ENCODE measurements at places on chromosomes 3 and 15.

DNA sequence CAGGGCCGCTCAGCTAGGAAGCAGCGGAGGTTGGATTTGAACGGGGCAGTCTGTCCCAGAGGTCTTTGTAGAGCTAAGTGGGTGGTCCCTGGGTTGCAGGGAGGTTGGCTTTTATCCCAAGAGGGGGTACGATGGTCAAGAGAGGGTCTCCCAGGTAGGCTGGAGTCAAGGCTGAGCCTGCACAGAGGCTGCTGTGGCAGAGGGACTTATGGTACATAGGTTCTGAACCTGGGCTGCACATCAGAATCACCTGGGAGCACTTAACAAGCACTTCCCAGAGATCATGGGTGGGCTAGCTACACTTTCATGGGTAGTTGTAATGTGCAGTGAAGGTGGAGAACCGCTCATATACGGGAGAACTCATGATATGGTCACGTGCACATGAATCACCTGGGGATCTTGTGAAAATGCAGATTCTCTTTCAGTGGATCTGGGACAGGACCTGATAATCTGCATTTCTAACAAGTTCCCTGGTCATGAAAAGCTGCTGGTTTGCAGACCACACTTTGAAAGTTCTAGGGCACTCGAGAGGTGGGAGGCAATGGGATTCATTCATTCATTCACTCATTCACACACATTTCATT lies 2.9 kb upstream of the RASGRF1 start:
- no peak for DNase-seq

GRCh38 chr3:20375302-20375701 lies 189.3 kb upstream of the SGO1 start:
- DNase-seq, result no peak

- DNase-seq, result no peak
Measured at GRCh38 chr15:89494941-89495637, 1.3 kb downstream of the RHCG start.

GRCh38 chr3:27281671-27282150 lies 87.5 kb downstream of the NEK10 start:
- no peak for DNase-seq

DNA sequence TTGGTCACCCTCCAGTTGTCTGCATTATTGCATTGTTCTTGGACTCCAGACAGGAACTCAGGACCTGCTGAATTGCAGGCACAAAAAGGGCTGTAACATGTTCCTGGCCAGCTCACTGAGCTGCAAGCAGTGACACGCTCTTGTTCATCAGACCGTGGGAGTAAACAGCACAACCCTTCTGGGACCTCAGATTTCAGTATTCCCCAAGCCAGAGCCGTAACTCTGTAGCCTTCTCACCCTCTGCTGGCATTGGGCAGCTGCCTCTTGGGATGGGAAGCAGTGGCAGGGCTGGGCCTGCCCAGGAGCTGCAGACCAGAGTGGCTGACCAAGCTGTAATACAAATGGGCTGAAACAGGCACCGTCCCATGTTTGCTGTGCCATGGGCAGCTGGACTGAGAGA lies 607.1 kb upstream of the BCHE start:
- DNase-seq, result no peak

- no peak for DNase-seq
Measured at GRCh38 chr15:90241343-90242192, 7.6 kb downstream of the GDPGP1 start.

DNA sequence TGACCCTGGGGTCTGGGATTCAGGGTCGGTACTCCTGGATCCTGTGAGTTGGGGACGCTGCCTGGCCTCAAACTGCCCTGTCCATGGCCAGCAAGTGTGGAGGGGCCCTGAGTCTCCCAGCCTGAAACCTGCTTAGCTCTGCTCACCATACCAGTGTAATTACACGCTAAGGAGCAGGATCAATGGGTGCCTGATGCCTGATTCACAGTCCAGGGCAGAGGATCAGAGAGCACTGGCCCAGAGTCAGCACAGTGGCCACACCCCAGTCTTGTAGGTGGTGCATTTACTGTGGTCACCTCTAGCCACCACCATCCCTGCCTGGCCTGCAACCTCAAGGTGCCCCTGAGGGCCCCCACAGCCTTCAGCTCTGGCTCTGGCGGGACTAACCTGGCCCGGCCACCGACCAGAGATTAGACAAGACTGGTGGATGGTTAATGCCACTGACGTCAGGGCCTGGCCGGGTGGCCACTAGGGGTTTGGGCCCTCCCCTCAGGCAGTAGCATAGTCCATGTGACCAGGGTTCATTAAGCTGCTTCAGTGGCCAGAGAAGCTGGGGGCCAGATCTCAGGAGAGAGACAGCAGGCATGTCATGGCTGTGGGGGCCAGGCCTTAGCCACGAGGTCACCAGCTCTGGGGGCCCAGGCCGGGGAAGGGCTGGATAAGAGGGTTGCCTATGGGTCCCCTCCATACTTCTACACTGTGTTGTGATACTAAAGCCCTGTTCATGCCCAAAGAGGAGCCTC lies 3.3 kb upstream of the SLC38A3 start:
- no peak for DNase-seq

DNA sequence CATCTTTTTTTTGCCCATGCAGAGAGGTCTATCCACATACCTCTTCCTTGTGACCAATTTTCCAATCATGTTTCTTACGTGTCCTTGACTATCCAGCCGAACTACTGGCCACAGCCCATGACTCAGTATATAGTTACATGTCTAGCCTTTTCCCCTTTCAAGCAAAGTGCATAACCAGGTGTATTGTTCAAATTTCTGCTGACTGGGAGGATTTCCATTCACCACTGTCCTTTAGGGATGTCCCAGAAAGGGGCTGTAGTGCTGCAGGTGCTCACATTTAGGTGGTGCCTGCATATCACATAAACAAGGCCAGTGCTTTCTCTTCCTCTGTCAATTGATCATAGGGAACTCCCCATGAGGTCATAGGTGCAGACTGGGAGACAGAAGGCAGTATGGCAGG lies 69.4 kb upstream of the ALDH1A3 start:
- DNase-seq, result no peak

DNA sequence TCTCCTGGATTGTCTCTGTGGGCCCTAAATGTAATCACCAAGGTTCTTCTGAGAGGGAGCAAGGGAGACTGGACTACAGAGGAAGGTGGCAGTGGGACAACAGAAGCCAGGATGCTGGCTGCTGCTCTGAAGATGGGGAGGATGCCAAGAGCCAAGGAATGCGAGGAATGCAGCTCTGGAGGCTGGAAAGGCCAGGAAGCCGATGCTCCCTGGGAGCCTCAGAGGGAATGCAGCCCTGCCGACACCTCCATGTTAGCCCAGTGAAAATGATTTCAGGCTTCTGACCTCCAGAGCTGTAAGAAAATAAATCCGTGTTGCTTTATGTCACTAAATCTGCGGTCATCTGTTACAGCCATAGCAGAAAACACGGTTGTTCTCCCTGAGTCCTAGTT lies 44.1 kb downstream of the UMPS start:
- no peak for DNase-seq

GRCh38 chr3:7144697-7145308 lies 283.9 kb downstream of the GRM7 start:
- DNase-seq, result no peak

DNA sequence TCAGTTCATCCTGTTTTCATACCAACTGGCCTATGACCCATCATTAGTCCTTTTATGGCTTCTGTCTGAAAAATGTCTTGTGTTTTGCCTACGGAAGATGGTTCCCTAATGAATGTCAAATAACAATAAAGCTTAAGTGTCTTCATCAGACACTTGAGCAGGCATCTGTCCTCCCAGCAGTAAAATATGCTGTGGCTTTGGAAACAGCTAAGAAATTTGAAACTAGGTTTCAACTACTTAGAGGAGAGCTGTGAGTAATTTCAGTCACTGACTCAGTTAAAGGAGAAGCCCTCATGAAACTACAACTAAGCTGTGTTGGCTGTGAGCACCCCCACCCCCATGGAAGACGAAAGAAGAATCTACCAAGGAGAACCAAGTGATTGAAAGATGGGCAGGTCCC lies 409.4 kb upstream of the PPP2R3A start:
- DNase-seq, result no peak

DNA sequence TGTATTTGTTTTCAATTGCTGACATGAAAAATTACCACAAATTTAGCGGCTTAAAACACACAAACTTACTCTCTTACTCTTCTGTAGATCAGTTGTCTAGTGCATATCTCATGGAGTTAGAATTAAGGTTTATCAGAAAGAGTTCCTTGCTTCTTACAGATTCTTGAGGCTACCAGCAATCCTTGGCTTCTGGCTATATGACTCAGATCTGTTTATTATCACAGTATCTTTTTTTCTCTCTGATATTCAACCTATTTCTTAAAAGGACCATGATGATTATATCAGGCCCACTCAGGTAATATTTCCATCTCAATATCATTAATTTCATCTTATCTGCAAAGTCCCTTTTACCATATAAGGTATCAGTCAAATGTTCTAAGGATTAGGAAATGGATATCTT lies 263.5 kb upstream of the BCHE start:
- no peak for DNase-seq

- DNase-seq, result no peak
Measured at GRCh38 chr3:182349951-182350517, 443.3 kb upstream of the ATP11B start.

GRCh38 chr3:12430086-12430485 lies 54.2 kb upstream of the TSEN2 start:
- DNase-seq, result no peak

- DNase-seq, result no peak
Measured at GRCh38 chr3:113038328-113038727, 47.5 kb downstream of the GTPBP8 start.

GRCh38 chr3:151434151-151434890 lies 26.5 kb downstream of the IGSF10 start:
- DNase-seq, result peak; percentile 47

- DNase-seq, result no peak
Measured at GRCh38 chr3:43413676-43414368, 127.5 kb downstream of the SNRK start.

GRCh38 chr3:15330031-15330596 lies 2.3 kb downstream of the SH3BP5 start:
- peak; percentile 81 for DNase-seq

GRCh38 chr15:34951993-34952392 lies 17.5 kb downstream of the AQR start:
- peak; percentile 34 for DNase-seq

DNA sequence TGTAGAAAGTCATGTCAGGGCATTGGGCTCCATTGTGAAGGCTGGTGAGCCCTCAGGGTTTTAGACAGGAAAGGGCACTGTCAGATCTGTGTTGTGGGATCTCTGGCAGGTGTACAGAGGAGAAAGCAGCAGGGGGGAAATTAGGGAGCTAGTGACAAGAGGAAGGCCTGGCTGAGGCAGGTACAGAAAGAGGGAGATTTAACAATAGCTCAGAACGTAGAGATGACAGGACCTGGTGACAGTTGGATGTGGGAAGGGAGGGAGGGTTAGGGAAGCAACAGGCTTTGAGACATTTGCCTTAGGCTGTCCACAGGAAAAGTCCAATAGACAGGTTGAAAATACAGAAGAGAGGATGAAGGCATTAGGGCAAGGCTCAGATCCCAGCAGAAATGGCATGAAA lies 288.1 kb downstream of the EPHB1 start:
- DNase-seq, result no peak

- DNase-seq, result no peak
Measured at GRCh38 chr3:194286375-194287146, 64.6 kb downstream of the CPN2 start.

GRCh38 chr15:88491158-88491557 lies 23.6 kb downstream of the MRPS11 start:
- no peak for DNase-seq

GRCh38 chr15:76162036-76162398 lies 102.2 kb downstream of the TMEM266 start:
- no peak for DNase-seq

DNA sequence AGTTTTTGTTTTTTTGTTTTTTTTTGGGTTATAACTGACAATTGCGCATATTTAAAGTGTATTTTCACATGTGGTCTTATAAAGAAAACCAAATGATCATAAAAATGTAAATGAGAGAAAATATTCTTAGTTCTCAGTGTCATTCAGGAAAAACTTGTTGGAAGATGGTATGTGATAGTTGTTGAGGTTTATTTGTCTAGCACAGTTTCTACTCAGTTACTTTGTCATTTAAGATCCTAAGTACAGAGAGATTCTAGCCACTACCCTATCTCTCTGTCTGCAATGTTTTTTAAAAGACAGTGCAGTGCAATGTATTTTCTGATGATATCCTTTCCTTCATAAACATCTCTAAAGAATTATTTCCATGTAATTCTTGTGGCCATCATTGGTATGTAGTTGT lies 46.1 kb downstream of the AKAP13 start:
- no peak for DNase-seq

- DNase-seq, result no peak
Measured at GRCh38 chr15:89379818-89380217, 45.2 kb upstream of the POLG start.

DNA sequence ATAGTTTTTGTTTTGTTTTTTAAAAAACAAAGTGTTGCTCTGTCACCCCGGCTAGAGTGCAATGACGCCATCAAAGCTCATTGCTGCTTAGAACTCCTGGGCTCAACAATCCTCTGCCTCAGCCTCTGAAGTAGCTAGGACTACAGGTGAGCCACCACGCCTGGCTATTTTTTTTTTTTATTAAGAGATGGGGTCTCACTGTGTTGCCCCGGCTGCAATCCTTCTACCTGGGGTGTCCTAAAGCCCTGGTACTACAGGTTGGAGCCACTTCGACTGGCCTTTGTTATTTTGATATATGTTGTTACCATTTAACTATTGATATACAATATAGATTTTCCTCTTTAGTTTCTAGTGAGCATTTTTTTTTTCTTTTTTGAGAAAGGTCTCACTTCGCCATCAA lies 2.6 kb downstream of the NGLY1 start:
- no peak for DNase-seq

- no peak for DNase-seq
Measured at GRCh38 chr15:31953478-31953877, 76.8 kb upstream of the CHRNA7 start.

GRCh38 chr3:113783463-113783862 lies 36.6 kb downstream of the ATP6V1A start:
- peak; percentile 93 for DNase-seq

DNA sequence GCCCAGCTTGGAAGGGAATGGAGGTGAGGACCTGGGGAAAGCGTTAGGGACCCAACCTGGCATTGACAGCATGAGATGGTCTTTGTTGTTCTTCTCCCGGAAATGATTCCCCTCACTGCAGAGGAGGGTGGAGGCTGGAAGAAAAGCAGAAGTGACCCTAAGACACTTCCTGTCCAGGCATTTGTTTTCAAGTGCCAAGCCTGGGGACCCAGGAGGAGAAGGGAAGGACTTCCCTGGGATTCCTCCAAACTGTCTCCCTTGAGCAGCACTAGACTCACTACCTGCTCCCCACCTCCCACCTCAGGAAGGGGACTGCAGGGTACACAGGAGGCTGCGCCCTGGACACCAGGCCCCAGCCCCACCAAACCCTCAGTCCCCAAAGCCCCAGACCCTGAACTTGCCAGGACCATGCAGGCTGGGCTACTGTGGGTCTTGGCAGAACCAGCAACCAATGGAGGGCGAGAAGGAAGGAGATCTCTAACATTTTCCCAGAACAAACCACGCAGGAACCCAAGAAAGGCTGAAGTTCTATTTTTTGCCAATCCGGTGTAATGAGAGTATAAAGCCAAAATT lies 9.8 kb upstream of the VIPR1 start:
- DNase-seq, result no peak
